ENCODE measurements at places on chromosomes 5 and 9. TPM values are rescaled to one million over a fixed set of nuclear protein-coding genes. Genes with fewer than 3 reads are reported as not detected.

Gene CDKN2A
- 0.32 TPM for total RNA-seq

Gene ADAMTSL1
- 0.29 TPM for total RNA-seq

Gene SPTLC1
- total RNA-seq = 18.2 TPM

Gene ARHGEF39
- total RNA-seq = not detected

Gene PCDHB5
- 0.42 TPM for total RNA-seq

Gene PDLIM7
- 221 TPM for total RNA-seq

Gene PTGES
- total RNA-seq = 0.67 TPM

Gene GPSM1
- 1.6 TPM for total RNA-seq

Gene AMACR
- total RNA-seq = 9.3 TPM

Gene NR5A1
- not detected for total RNA-seq

Gene KLHL3
- 2.5 TPM for total RNA-seq

Gene NUTM2G
- not detected for total RNA-seq

Gene LCN6
- 4.7 TPM for total RNA-seq

Gene ACOT12
- total RNA-seq = not detected

Gene UGT3A2
- total RNA-seq = not detected

Gene C6
- total RNA-seq = 0.71 TPM

Gene PCDHB13
- total RNA-seq = 0.66 TPM

Gene FOXD4L3
- not detected for total RNA-seq

Gene FOXI1
- not detected for total RNA-seq

Gene ADGRD2
- not detected for total RNA-seq

Gene MUSK
- 1.2 TPM for total RNA-seq

Gene CAMK4
- 0.21 TPM for total RNA-seq

Data from psoas muscle (tissue), 8 donors.